ENCODE measurements at places on chromosomes 12 and 14.

DNA sequence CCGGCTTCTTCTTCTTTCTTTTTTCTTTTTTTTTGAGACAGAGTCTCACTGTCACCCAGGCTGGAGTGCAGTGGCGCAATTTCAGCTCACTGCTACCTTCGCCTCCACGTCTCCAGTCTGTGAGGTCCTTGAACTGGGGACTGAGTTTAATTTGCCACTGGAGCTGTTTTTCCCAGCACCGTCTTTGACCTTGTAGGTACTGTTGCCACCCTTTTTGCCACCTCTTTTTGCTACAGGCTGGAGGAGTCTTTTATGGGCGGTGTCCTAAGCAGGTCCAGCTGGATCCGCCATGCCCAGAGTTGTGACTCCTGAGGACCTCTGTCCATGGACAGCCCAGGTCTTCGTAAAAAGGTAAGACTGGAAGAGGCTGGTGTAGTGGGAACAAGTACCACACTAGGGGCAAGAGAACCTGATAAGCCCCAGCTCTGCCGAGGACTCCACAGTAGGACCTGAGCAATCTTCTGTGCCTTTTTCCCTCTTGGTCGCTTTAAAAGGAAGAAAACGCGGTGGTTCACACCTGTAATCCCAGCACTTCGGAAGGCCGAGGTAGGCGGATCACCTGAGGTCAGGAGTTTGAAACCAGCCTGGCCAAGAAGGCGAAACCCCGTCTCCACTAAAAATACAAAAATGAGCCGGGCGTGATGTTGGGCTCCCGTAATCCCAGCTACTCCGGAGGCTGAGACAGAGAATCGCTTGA lies 946 bp downstream of the RNU4-2 start:
- no peaks in the 10 kb centered on the region for H3K27me3 ChIP-seq
- DNase-seq, result no peak
- H3K4me1 ChIP-seq, result peaks cover 4% of the 10 kb centered on the region
- peak overlapping the region; percentile 63 for H3K27ac ChIP-seq
- H3K36me3 ChIP-seq, result no peaks in the 10 kb centered on the region
- no peak overlapping the region for H3K4me3 ChIP-seq

- DNase-seq, result peak; percentile 85
- no peaks in the 10 kb centered on the region for H3K36me3 ChIP-seq
- peaks cover 6% of the 10 kb centered on the region for H3K4me1 ChIP-seq
- H3K27ac ChIP-seq, result no peak overlapping the region
Measured at GRCh38 chr12:88471331-88472045, 108.8 kb downstream of the KITLG start.

DNA sequence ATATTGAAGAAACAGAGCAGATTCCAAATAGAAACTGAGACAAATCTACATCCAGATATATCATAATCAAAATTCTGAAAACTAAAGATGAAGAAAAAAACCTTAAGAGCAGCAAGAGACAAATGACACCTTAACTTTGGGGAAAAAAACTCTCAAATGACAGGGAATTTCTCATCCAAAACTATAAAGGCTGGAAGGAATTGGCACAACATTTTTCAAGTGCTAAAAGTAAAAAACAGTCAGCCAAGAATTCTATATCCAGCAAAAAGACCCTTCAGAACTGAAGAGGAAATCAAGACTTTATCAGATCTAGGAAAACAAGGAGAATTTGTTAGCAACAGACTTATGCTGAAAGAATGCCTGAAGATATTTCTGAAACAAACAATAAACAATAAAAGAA lies 90.3 kb upstream of the RASSF8 start:
- H3K36me3 ChIP-seq, result no peaks in the 10 kb centered on the region
- H3K27me3 ChIP-seq, result no peaks in the 10 kb centered on the region
- no peak for DNase-seq
- no peak overlapping the region for H3K4me3 ChIP-seq
- no peak overlapping the region for H3K27ac ChIP-seq
- H3K4me1 ChIP-seq, result no peaks in the 10 kb centered on the region

DNA sequence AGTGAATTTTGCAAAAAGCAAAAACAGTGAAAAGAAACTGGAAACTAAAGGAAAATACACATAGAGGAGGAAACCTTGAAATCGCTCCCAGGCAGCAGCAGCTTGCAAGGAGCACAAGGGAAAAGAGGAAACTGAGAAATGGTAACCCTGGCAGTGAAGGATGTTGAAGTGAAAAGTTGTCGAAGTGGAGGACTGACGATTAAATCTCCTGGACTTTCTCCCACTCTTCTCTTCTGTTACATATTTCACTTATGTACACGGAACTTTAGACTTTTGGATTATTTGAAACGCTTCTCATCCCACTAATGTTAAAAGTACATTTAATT lies 388.8 kb upstream of the USP15 start:
- H3K4me3 ChIP-seq, result no peak overlapping the region
- no peak overlapping the region for H3K27ac ChIP-seq
- H3K4me1 ChIP-seq, result no peaks in the 10 kb centered on the region
- no peaks in the 10 kb centered on the region for H3K27me3 ChIP-seq
- H3K36me3 ChIP-seq, result no peaks in the 10 kb centered on the region

Data from fibroblast of lung (primary cell).